ENCODE measurements at places on chromosomes 2 and 18. TPM values are rescaled to one million over a fixed set of nuclear protein-coding genes. Genes with fewer than 3 reads are reported as not detected.

GRCh38 chr18:26639149-26639548, 90.8 kb upstream of the KCTD1 start:
- no peak overlapping the region for H3K4me3 ChIP-seq
- H3K4me1 ChIP-seq, result no peaks in the 10 kb centered on the region
- no peaks in the 10 kb centered on the region for H3K36me3 ChIP-seq
- no peak overlapping the region for H3K27ac ChIP-seq
- no peaks in the 10 kb centered on the region for H3K27me3 ChIP-seq

The SCYGR4 gene
- total RNA-seq, result not detected

- H3K4me1 ChIP-seq, result peaks cover 23% of the 10 kb centered on the region
- peaks cover 13% of the 10 kb centered on the region for H3K36me3 ChIP-seq
- H3K4me3 ChIP-seq, result no peak overlapping the region
- no peak for DNase-seq
These were observed 1.7 kb downstream of the PJVK start for GRCh38 chr2:178452870-178453269.

DNA sequence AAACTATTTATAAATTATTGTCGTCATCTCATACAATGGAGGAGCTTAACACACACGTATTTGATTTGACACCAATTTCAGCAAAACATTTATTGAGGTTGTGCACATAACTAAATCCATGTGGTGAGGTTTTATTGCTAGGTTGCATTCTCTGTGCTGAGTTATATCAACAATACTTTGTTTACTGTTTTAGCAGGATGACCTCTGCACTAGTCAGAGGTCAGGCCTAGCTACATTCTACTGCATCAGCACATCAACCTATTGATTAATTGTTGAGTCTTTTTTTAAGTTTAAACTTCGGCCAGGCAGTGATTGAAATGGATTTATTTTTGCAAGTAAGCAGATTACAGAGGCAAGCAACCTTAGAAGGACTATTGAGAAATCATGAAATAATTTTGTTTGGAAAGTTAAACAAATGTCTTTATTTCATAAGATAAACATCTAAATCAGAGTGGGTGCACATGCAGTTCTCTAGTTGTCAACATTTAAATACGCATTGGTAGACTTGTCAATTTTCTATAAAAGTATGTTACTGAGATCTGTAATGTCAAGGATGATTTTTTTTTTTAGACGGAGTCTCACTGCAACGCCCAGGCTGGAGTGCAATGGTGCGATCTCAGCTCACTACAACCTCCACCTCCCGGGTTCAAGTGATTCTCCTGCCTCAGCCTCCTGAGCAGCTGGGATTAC, 75.2 kb upstream of the CD28 start:
- H3K4me3 ChIP-seq, result no peak overlapping the region
- H3K27ac ChIP-seq, result no peak overlapping the region
- no peaks in the 10 kb centered on the region for H3K4me1 ChIP-seq
- no peaks in the 10 kb centered on the region for H3K27me3 ChIP-seq

The SLC19A3 gene
- 6.5 TPM for total RNA-seq

- H3K27me3 ChIP-seq, result no peaks in the 10 kb centered on the region
- H3K4me1 ChIP-seq, result peaks cover 51% of the 10 kb centered on the region
- no peak for DNase-seq
- peaks cover 12% of the 10 kb centered on the region for H3K36me3 ChIP-seq
- peak overlapping the region; percentile 35 for H3K27ac ChIP-seq
These were observed 14.9 kb downstream of the ITGA6 start for GRCh38 chr2:172442072-172442895.

- peaks cover 33% of the 10 kb centered on the region for H3K36me3 ChIP-seq
- no peak overlapping the region for H3K4me3 ChIP-seq
- H3K4me1 ChIP-seq, result peaks cover 5% of the 10 kb centered on the region
- H3K27me3 ChIP-seq, result peaks cover 7% of the 10 kb centered on the region
- H3K27ac ChIP-seq, result no peak overlapping the region
- no peak for DNase-seq
These were observed 848.0 kb downstream of the RNF144A start for GRCh38 chr2:7765236-7765635.

DNA sequence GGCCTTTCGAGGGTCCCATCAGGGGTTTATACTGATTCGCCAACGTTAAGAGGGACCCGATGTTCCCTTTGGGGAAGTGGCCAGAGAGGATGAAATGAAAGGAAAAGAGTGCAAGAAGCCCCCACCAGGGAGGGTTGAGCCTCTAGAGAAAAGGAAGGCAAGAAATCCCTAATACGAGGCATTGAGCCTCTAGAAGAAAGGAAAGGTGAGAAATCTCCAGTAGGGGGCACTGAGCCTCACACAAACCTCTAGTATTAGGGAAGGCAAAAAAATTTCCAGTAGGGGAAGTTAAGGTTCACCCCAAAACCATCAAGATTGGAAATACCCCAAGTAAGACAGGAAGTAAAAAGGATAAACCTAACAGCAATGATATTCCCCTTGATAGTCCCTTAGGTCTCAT, 9.8 kb upstream of the SAP130 start:
- no peak for DNase-seq
- H3K36me3 ChIP-seq, result peaks cover 19% of the 10 kb centered on the region
- H3K27me3 ChIP-seq, result peaks cover 36% of the 10 kb centered on the region
- H3K4me3 ChIP-seq, result no peak overlapping the region

GRCh38 chr2:128568106-128568505, 249.4 kb upstream of the HS6ST1 start:
- H3K4me3 ChIP-seq, result no peak overlapping the region
- no peaks in the 10 kb centered on the region for H3K36me3 ChIP-seq
- DNase-seq, result peak; percentile 74

GRCh38 chr2:168120730-168121129, 126.7 kb downstream of the STK39 start:
- H3K27me3 ChIP-seq, result no peaks in the 10 kb centered on the region
- H3K36me3 ChIP-seq, result peaks cover 11% of the 10 kb centered on the region
- H3K4me3 ChIP-seq, result no peak overlapping the region
- H3K4me1 ChIP-seq, result peaks cover 1% of the 10 kb centered on the region
- H3K27ac ChIP-seq, result no peak overlapping the region

The DSC2 gene
- 29.8 TPM for total RNA-seq

The ANKRD62 gene
- not detected for total RNA-seq

The CRACDL gene
- 0.72 TPM for total RNA-seq

The SRD5A2 gene
- total RNA-seq, result 0.05 TPM

DNA sequence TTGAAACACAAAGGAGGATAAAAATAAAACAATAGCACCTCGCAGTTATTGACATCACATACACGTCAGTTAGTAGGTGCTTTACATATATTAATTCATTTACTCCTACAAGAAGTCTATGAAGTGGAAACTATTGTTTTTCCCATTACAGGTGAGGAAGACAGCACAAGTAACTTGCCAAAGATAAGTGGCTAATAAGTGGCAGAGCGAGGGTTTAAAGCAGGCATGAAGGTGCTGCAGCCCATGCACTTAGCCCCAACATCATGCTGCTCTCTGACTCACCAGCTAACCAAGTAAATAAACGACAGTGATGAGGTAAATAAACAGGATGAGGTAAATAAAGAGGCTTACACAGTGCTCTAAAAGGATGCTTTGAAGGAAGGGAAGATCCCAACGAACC, 498.6 kb upstream of the ZEB2 start:
- no peak overlapping the region for H3K4me3 ChIP-seq
- no peak overlapping the region for H3K27ac ChIP-seq
- H3K27me3 ChIP-seq, result no peaks in the 10 kb centered on the region
- H3K4me1 ChIP-seq, result peaks cover 16% of the 10 kb centered on the region
- no peak for DNase-seq

DNA sequence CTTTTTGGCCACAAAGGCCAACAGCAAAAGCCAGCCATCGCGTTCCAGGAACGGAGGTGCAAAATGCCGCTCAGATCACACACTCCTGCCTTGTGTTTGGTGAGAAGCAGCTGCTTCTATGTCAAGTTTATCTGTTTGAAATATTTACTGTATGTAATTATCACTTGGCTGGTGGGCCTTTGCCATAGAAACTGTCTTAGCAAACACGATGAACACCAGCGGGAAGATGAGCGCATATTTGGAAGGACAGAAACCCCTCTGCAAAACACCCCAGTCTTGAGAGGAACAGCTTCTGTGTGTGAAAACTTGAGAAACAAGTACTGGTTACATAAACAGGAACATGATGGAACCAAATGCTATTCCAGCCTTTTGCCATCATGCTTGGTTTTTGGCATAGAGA, 59.7 kb downstream of the SCG2 start:
- H3K36me3 ChIP-seq, result no peaks in the 10 kb centered on the region
- H3K4me3 ChIP-seq, result no peak overlapping the region
- no peak for DNase-seq
- no peaks in the 10 kb centered on the region for H3K27me3 ChIP-seq

The LOXHD1 gene
- 0.35 TPM for total RNA-seq

GRCh38 chr2:85827879-85828569, 60.8 kb downstream of the ST3GAL5 start:
- H3K4me1 ChIP-seq, result peaks cover 13% of the 10 kb centered on the region
- no peak overlapping the region for H3K4me3 ChIP-seq
- DNase-seq, result no peak
- no peak overlapping the region for H3K27ac ChIP-seq
- H3K36me3 ChIP-seq, result no peaks in the 10 kb centered on the region

DNA sequence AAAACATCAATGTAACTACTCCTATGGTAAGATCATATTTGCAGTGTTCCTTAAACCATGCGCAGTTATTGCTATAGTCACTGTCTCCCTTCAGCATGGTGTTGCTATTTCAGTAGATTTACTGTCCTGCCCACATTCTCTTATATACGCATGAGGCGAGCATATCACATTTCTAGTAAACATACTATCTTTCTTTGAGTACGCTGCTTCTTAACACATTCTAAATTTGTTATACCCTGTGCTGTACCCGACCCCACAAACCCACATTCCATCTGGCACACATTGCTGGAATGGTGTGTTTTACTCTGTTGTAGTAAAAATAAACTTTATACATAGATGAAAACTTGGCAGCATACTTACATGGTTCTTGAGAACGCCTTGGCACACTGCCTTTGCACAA, 163.3 kb downstream of the QPCT start:
- H3K4me3 ChIP-seq, result no peak overlapping the region
- H3K4me1 ChIP-seq, result peaks cover 21% of the 10 kb centered on the region
- no peaks in the 10 kb centered on the region for H3K36me3 ChIP-seq
- H3K27ac ChIP-seq, result no peak overlapping the region

- H3K36me3 ChIP-seq, result no peaks in the 10 kb centered on the region
- no peaks in the 10 kb centered on the region for H3K27me3 ChIP-seq
- peaks cover 6% of the 10 kb centered on the region for H3K4me1 ChIP-seq
- no peak overlapping the region for H3K27ac ChIP-seq
- no peak overlapping the region for H3K4me3 ChIP-seq
These were observed 103.8 kb upstream of the APCDD1 start for GRCh38 chr18:10350661-10351060.

DNA sequence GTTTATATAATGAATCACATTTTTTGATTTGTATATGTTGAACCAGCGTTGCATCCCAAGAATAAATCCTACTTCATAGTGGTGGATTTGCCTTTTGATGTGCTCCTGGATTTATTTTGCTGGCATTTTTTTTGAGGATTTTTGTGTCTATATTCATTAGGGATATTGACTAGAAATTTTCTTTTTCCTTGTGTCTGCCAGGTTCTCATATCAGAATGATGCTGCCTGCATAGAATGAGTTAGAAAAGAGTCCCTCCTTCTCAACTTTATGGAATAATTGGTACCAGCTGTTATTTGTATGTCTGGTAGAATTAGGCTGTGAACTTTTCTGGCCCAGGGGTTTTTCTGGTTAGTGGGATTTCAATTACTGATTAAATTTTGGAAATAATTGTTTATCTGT, 457.4 kb upstream of the DSEL start:
- no peaks in the 10 kb centered on the region for H3K27me3 ChIP-seq
- H3K4me1 ChIP-seq, result no peaks in the 10 kb centered on the region
- DNase-seq, result no peak
- no peak overlapping the region for H3K4me3 ChIP-seq
- H3K27ac ChIP-seq, result no peak overlapping the region

GRCh38 chr2:70960833-70961647, 17.4 kb upstream of the ANKRD53 start:
- no peaks in the 10 kb centered on the region for H3K36me3 ChIP-seq
- H3K4me1 ChIP-seq, result peaks cover 6% of the 10 kb centered on the region
- H3K4me3 ChIP-seq, result no peak overlapping the region
- no peak overlapping the region for H3K27ac ChIP-seq
- H3K27me3 ChIP-seq, result peaks cover 55% of the 10 kb centered on the region

GRCh38 chr2:95044601-95045000, 19.1 kb downstream of the MAL start:
- H3K4me1 ChIP-seq, result peaks cover 11% of the 10 kb centered on the region
- peaks cover 2% of the 10 kb centered on the region for H3K27me3 ChIP-seq
- no peak for DNase-seq
- H3K36me3 ChIP-seq, result no peaks in the 10 kb centered on the region
- no peak overlapping the region for H3K4me3 ChIP-seq

DNA sequence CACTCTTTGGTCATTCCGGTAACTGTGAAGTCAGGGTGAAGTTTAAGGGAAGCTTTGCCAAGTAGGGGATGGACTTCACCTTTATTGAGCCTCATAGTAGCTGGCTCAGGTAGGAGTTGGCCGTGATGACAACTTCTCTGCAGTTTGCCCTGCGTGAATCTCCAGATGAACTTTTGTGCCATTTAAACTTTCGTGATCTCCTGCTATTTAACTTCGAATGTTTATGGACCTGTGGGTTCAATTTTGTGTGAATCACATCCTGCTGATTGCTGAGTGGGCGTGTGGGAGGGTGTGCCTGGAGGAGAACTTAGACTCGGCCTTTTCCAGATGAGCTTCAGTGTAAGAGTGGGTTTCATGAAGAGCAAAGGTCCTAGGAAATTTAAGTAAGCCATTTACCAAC, 4.2 kb downstream of the UGT1A1 start:
- peaks cover 7% of the 10 kb centered on the region for H3K27me3 ChIP-seq
- no peaks in the 10 kb centered on the region for H3K36me3 ChIP-seq
- H3K27ac ChIP-seq, result no peak overlapping the region
- no peak overlapping the region for H3K4me3 ChIP-seq

- H3K27ac ChIP-seq, result no peak overlapping the region
- H3K4me1 ChIP-seq, result peaks cover under 1% of the 10 kb centered on the region
- H3K27me3 ChIP-seq, result no peaks in the 10 kb centered on the region
- H3K4me3 ChIP-seq, result no peak overlapping the region
- no peak for DNase-seq
These were observed 84.1 kb upstream of the NCKAP5 start for GRCh38 chr2:133652398-133652797.

DNA sequence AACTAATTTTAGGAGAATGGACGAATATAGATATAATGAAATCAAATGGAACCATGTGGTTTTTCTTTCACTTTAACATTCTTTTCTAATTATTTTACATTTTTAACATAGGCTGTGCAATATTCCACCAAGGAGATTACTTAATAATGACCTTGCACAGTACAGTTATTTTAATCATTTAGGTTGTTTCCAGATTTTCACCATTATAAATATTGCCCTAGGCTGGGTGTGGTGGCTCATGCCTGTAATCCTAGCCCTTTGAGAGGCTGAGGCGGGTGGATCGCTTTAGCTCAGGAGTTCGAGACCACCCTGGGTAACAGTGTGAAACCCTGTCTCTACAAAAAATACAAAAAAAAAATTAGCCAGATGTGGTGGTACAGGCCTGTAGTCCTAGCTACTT, 14.5 kb upstream of the DRC1 start:
- H3K27me3 ChIP-seq, result no peaks in the 10 kb centered on the region
- H3K27ac ChIP-seq, result no peak overlapping the region
- H3K4me3 ChIP-seq, result no peak overlapping the region
- no peaks in the 10 kb centered on the region for H3K4me1 ChIP-seq

The SERPINB13 gene
- not detected for total RNA-seq
